ENCODE measurements at places on chromosomes 13 and 19.
A peak's percentile ranks its signal among the peaks of the same experiment; 100 is the strongest.

- DNase-seq, result no peak
Measured at GRCh38 chr19:47375694-47376588, 26.8 kb downstream of the DHX34 start.

DNA sequence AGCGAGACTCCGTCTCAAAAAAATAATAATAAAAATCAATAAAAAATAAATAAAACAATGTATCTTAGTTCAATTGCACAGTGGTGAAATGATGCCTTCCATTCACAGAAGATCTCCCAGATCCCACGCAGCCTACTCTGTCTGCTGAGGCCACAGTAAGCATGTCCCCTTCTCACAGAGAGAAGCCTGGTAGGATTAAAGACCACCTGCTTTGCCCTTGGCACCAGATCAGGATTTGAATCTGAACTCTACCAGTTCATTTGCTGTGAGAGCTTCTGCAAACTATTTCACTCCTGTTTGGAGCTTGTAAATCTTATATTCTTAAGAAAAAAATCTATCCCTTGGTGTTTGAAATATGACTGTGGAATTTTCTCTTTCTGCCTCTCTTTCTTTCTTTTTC is 2.2 kb upstream of the SLC7A1 start:
- no peak for DNase-seq

- no peak for DNase-seq
Measured at GRCh38 chr13:81246556-81246955, 905.6 kb upstream of the SPRY2 start.

- no peak for DNase-seq
Measured at GRCh38 chr19:31418055-31418454, 68.8 kb upstream of the TSHZ3 start.

- DNase-seq, result no peak
Measured at GRCh38 chr19:30848636-30849425, 476.6 kb downstream of the ZNF536 start.

DNA sequence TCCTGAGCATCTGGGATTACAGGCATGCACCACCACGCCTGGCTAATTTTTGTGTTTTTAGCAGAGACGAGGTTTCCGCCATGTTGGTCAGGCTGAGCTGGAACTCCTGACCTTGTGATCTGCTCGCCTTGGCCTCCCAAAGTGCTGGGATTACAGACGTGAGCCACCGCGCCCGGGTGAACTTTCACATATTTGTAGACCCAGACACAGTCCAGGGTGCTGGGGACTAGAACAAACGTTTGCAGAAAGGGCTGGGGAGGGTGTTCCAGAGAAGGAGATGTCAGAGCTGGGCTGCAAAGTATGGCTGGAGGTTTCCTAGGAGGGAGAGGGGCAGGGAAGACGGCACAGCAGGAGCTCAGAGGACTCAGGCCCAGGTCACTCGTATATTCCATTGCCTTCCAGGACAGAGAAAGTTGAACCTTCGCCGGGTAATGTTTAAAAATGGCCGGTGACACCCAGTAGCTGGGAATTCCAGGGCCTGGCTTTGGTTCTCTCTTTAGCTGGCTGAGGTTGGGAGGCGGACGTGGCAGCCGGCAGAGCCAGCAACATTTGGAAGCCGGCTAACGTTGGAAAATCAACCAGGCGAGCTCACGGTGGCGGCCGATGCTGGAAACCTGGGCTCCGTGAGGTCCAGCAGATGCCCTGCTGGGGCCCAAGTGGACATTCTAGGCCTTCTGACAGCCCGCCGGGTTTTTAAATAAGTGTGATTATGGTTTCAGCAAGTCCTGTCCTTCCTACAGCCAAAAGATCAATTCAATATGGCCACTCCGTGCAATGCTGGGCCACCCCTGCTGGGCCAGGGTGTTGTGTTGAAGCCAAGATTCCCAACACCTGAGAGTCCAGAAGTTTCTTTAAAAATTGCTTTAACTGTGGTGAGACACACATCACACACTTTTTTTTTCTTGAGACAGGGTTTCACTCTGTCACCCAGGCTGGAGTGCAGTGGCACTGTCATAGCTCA is 41.5 kb downstream of the NFIC start:
- no peak for DNase-seq

GRCh38 chr13:98922306-98922705 is 55.6 kb downstream of the DOCK9 start:
- no peak for DNase-seq

GRCh38 chr13:97544031-97544765 is 110.2 kb downstream of the RAP2A start:
- no peak for DNase-seq

DNA sequence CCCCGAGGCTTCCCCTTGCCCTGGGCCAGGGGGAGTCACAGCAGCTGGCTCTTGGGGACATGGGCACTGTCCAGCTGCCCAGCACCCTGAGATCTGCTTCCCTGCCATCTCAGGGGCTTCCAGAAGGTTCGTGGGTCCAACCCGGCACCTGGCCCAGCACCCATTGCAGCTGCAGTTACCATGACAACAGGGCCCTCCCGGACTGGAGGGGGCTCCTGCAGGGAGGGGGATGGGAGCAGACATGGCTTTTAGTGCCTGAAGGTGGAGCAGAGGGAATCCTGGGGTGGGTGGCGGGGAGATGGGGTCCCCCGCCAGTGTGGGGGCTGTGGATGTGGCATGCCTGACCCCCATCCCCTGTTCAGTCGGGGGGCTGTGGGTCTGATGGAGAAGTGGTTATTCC is 14.7 kb downstream of the PIN1 start:
- no peak for DNase-seq

GRCh38 chr19:58084596-58085347 is 13.3 kb downstream of the ZSCAN18 start:
- no peak for DNase-seq

- peak; percentile 96 for DNase-seq
Measured at GRCh38 chr19:16070366-16070990, 5.8 kb upstream of the TPM4 start.

- no peak for DNase-seq
Measured at GRCh38 chr19:5553892-5554291, 13.9 kb downstream of the TINCR start.

DNA sequence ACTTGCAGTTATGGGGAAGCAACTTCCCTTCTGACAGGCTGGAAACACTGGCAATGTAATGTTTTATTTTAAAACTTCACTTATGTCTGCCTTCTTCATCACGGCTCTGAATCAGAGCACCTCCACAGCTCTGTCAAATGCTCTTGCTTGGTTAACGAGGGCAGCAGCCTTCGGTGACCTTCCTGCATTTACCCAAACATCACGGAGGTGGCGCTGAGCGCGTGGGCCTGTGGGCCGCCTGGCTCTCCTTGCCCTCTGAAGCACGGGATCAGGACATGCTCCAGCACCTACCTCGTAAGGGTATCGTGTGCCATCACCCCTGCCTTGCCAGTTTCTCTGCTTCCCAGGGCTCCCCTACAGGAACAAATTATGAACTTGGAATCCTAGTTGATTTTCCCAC is 310.0 kb downstream of the TEX29 start:
- DNase-seq, result no peak

GRCh38 chr13:50917572-50917971 is 8.0 kb downstream of the RNASEH2B start:
- no peak for DNase-seq

DNA sequence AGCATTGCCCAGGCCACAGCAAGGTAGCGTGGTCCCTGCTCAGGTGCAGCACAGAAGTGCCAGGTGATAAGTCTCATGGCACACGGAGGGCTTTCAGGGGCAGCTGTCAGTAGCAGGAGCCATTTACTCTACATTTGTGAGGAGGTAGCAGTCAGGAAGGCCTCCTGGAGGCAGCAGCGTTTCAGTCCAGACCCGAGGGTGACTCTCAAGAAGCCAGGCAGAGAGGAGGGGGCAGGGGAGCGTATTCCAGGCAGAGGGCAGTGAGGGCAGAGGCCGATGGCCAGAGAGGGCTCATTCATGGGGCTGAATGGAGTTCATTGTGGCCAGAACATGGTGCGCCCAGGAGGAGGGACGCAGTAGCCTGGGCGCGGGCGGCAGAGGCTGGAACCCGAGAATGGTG is 8.9 kb downstream of the PIAS4 start:
- DNase-seq, result no peak

DNA sequence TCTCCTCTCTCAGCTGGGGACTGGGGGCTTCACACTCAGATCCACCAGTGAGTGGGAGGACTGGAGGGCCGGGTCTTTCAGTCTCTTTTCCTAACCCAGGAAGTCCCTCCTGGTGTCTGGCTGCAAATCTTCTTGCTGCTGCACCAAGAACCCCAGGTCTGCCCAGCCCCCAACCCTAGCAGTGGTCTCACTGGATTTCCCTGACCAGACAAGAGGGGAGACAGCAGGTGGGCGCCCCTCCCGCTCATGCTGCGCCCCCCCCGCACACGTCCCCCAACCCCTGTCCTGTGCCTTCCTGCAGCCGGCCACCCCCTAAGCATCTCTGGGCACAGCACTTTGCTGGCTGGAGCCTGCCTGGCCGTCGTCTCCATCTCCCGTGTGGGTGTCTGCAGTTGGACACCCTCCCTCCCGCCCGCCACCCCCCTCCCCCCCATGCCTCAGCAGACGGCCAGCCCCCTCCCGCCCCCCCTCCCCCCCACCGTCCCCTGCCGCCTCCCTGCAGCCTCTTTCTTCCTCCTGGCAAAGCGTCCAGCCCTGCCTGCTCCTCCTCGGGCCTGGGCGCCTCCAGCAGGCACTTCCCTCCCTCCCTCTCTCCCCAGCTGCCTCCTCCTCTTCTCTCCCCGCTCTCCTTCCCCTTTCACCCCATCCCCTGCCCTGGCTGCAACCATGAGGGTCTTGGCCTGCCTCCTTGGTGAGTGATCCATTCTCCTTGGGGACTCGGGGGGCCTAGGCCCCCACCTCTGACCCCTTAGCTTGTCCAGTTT is at the start of gene SSC5D:
TSS of gene SSC5D (plus strand) at position 513 of the 764 bp plus-strand sequence. CDS start at position 667, 154 bp downstream.
- DNase-seq, result no peak

DNA sequence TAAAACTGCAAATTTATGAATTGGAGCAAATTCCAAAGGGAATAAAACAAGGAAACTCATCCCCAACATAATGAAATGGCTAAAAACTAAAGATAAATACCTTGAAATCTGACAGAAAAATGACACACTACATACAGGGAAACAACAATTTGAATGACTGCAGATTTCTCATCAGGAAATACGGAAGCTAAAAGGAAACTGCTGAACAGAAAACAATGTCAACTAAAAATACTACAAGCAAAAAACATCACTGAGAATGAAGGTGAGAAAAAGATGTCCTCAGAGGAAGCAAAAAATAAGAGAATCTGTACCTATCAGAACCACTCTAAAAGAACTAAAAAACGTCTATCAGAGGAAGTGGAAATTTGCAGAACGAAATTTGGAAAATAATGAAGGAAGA is 39.5 kb downstream of the ZSWIM9 start:
- no peak for DNase-seq

DNA sequence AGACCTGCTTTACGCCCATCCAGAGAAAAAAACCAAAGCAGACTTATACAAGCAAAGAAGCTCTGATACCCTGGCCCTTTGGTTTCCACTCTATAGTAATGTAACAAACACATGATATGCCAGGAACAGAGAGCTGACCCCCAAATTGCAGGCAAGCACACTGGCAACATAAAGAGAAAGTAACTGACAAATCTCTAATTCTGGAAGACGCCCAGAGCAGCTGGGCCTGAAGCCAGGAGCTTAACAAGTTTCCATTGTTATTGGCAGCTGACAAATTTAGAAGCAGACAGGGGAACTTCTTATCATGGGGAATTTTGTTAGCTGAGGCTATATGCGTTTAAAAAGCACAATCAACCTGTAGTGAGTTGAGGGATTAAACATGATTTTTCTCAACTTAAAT is 158.0 kb downstream of the DLEU7 start:
- DNase-seq, result no peak

DNA sequence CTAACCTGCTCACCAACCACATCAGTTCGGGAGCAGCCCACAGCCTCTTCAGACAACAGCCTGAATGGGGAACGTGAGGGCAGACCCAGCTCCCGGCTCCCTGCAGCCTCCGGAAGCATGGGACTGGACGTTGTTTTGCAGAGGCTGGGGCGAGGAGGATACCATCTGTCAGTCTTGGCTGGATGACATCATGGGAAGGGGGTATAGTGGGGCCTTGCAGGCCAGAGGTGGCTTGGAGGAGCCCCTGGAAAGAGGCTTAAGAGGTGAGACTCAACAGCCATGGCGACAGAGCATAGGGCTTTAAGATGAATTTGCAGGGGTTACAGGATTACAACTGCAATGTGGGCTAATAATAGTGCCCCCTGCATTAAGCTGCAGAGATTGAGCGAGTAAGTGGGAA is 1.5 kb downstream of the FXYD3 start:
- no peak for DNase-seq

DNA sequence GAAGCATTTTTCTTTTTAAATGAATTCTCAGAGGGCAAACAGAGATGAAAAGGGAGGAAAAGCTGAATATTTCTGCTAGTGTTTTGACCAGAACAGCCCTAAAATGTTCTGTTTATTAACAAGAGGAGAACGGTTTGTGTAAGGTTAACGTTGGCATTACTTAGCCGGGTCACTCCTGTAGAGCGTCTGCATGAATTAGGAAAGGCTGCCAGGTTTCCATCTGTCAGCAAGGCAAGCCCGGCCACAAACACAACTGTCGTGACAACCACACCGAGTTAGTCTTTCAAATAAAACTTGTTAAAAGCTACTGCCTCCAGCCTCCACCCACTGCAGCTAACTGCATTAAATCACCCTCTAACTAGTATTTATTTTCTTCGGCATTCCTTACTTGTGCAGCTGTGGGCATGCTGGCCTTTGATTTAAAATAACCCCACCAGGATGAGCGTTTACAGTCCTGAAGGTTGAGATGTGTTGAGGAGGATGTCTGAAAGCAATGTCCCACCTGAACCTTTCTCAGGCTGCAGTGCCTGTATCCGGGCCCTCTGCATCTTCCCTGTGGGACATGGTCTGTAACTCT is 527.9 kb downstream of the FGF9 start:
- no peak for DNase-seq

GRCh38 chr13:110150384-110151101 is 156.4 kb downstream of the COL4A1 start:
- no peak for DNase-seq

- no peak for DNase-seq
Measured at GRCh38 chr19:34300962-34301361, 46.6 kb downstream of the GARRE1 start.

DNA sequence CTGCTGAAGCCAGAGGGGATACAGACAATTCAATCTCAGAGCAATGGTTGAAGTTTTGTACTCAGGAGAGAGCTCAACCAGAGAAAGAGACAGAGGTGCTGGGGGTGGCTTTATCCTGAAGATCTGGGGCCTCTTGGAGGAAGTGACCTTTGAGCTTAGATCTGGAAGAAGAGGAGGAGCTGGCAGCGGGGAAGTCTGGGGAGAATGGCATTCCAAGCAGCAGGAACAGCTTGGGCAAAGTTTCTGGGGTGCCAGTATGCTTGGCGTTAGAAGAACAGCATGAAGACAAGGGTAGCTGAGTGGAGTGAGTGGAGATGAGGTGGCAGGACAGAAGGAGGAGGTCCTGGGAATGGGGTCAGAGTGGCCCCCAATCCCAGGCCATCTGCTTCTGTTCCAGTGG is 11.3 kb downstream of the MAST3 start:
- DNase-seq, result no peak

Data from PC-9 (cell line).